ENCODE measurements at places on chromosomes 3 and 15.
A peak's percentile ranks its signal among the peaks of the same experiment; 100 is the strongest.

DNA sequence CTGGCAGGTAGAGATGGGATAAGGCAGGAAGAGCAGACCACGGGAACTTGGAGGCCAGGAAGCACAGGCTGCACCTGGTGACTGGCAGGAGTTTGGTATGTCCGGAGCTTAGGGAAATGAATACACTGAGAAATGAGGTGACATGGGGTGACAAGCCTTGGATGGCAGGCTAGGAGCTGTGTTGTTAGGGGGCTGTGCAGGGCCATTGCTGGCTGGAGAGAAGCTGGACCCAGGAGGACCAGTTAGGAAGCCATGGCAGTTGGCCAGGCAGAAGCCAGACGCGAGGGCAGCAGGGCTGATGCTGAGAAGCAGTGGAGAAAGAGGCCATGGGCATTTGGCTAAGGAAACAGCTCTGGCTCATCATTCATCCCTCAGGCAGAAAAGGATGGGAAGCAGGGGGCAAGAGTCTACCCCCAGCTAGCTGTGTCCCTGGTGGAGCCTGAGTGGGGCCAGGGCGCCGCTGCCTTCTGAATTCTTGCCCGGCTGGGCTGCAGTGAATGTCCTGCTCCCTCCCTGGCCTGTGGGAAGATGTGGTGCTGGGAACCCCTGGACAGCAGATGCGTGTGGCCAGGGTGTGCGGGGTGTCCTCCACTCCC is 255.8 kb downstream of the FAM43A start:
- DNase-seq, result no peak

DNA sequence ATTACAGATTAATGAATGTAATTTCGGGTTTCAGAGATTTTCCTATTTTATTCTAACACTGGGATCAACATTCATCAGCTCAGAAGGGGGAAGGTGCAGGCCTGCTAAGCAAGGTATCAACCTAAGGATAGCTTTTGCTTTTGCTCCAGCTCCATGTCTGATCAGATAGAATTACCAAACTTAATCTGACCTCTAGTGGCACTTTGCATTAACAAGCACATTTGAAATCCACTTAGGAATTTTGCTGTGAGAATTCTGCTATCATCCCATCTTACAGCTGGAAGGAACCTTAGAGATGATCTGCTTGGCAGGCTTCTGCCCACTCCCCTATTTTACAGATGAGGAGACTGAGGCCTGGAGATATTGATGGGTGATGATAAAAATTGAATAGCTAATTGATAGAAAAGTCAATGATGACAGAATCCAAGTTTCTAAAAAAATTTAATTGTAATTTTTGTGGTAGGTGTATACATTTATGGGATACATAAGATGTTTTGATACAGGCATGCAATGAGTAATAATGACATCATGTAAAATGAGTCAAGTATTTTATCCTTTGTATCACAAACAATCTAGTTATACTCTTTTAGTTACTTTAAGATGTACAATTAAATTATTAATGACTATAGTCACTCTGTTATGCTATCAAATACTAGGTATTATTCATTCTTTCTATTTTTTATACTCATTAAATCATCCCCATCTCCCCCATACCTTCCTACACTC is 209.2 kb upstream of the ZPLD1 start:
- DNase-seq, result no peak

GRCh38 chr15:25862472-25863110 is 536 bp downstream of the ATP10A start:
- DNase-seq, result no peak

GRCh38 chr3:102229062-102229655 is 205.7 kb upstream of the ZPLD1 start:
- DNase-seq, result peak; percentile 41

DNA sequence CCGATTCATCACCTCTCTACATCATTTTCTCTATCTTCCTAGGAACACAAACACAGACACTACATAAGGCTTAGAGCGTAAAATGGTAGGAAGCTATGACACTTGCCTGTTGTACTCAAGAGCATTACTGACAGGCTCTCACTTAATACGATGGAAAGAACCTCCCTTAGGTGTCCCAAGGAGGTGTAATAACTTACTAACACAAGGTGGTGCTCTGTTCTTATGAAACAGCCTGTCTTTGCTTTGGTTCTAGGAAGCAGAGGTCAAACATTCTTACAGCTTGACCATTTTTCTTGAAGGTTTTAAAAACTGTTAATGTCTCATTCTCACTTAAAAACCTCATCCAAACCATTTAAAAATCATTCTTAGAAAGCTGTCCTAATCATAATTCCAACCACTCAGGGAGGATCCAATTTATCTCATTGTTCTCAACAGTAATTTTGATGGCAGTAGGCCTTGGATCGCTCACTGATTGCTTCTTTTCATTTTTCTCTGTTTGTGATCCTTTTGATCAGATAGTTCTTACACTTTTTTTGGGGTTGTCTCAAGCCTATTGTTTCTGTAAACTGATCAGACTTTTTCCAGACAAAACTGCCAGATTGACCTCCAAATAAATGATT is 317.8 kb upstream of the AGTR1 start:
- DNase-seq, result no peak

DNA sequence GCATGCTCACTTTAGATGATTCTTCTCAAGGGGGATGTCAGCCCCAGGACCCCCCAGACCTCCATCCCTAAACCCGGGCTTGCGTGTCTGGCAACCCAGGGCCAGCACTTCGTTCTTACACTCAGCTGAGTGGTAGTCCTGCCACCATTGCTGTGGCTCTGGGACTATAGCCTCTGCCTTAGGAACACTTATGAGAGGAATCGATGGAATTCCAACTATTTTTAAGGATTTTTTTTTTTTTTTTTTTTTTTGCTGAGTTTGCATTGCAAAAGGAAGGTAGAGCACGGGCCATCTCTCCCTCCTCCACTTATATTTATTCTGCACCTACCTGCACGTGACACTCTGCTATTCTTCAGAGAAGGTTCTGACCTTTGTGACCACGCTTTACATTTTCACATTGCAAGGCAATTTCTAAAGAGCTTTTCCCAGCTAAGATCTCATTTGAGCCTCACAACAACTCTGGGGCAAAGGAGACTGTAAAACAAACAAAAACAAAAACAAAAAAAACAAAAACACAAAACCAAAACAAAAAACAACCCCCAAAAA is 113.9 kb downstream of the LPP start:
- no peak for DNase-seq

GRCh38 chr15:75508840-75509532 is 57.5 kb upstream of the SIN3A start:
- no peak for DNase-seq

DNA sequence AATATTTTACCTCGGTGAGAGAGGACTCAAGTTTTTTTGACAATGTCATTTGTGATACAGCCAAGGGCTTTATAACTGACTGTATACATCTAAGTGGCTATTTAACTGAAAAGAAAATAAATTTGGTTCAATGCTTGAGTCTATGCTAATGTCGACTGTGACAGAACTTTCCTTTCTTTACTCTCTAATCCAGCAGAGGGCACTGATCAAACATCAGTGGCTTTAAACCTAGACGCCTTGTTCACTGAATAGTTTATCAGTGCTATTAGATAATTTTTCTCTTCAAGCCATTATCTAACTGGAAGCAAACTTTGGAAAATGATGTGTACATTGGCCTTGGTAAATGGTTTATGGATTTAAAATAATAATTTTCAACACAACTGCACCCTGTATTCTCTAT is 285.1 kb downstream of the CHL1 start:
- no peak for DNase-seq

- no peak for DNase-seq
Observed at GRCh38 chr3:81764665-81765064, 3.2 kb upstream of the GBE1 start.

DNA sequence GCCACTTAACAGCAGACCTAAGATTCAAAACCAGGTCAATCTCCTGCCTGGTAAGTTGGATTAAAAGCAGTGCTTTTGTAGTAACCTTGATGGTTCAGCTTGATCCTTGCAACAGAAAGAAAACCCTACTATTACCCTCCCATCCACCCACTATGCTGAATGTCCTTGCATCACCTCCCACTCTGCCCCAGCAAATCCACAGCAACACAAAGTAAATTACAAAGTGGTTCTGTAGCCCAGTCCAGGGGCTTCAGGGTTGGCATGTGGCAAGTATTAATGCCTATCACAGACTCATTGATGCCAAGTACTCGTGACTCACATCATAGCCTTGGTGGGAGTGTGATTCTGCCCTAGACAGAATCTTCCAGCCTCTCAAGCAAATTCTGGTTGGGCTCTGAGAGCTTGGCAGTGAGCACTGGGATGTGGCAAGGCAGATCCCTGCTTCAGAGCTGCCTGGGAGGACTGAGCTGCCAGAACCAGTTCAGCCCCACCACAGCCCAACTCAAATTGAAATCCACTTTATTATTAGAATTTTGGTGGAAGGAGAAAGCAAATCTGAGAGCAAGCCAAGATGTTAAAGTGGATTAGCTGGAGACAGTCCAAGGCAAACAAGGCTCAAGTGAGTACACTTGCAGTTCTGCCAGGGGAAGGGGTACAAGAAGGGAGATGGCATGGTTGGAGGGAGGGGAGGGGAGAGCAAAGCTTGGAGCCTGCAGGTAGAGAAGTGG is 225.8 kb upstream of the UMPS start:
- no peak for DNase-seq

- DNase-seq, result no peak
Observed at GRCh38 chr3:49966233-49966942, 26.4 kb downstream of the RBM6 start.

- DNase-seq, result no peak
Observed at GRCh38 chr3:62192891-62193290, 180.5 kb downstream of the FEZF2 start.

DNA sequence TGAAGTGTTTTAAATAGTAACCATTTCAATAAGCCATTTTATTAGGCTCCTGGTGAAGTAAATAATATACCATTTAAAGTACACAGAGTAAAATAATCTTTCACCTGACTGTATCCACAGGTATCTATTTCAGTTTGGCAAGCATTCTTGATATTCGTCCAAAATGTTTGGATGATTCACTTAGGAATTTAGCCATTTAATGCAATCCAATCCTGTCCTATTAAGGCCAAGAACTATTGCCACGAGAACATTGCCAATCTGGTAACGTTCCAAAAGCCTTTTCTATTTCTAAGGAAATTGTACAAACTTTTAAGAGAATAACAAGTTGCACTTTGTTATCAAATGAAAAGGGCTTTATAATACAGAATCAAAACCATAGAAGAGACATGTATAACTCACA is 209.8 kb upstream of the THRB start:
- DNase-seq, result no peak

- DNase-seq, result no peak
Observed at GRCh38 chr15:33071451-33071850, 123.1 kb downstream of the FMN1 start.

- no peak for DNase-seq
Observed at GRCh38 chr3:159150180-159150579, 348.3 kb downstream of the MFSD1 start.

DNA sequence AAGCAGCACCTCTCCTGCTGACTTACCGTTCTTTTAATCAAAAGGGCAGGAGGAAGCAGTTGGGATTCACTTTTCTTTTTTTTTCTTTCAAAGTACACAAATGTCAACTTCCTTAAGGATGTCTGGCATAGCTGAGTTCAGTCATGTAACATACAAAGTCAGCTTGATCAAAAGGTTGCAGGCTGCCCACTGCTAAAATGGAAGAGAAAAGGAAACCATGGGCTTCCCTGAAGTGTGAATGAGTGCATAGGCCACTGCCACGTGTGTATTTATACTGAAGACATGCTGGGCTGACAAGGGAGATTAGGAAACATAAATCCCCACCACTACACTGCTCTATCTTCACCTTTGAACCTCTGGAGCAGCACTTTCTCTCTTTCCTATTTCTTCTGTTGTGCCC is 312.5 kb downstream of the TIGIT start:
- DNase-seq, result no peak

DNA sequence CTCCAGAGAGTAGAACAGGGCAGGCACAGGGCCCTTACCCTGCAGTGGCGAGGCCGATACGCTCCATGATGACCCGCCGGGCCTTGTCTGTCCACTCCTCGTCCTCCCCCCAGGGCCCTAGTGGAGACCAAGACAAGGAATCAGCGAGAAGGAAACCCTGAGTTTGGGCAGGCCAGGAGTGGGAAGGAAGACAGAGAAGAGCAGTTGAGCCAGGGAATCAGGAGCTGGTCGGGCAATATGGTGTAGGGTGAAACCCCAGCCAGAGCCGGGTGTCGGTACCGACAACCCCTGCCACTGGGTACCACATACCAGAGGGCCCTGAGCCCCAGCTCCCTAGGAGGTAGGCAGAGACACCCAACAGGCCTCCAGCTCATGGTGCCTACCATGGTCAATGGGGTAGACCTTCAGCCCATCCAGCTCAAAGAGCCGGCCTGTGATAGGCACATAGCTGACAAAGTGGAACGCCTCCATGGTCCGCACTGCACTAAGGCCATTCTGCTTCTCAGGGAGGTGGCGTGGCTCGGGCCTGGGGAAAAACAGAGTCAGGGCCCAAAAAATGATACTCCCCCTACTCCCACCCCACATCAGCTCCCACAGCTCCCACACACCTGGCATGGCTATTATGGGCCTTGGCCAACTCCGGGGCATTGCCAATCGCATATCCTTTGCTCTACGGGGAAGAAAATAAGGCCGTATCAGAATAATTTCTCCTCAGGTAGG is 38.0 kb downstream of the SEMA3G start:
- no peak for DNase-seq

DNA sequence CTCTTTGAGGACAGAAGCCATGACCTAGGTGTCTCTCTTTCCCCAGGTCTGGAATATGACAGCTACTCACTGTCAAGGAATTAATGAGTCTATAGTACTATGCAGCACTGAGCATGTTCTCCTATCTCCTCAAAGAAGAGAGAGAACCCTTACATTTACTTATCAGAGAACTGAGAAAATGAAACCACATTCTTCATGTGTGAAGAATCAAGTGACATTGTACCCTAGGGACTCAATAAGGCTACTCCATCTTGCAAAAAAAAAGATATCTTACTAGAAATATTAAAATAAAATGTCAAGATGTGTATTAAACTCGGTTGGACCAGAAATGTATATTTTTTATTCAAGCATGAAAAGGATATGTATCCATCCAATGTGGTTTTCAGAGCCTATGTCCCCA is 133.2 kb upstream of the COL8A1 start:
- DNase-seq, result no peak

- DNase-seq, result peak; percentile 29
Observed at GRCh38 chr15:51750792-51751696, at the start of gene TMOD2. TMOD2 (plus strand) TSS chr15:51751597; CDS start chr15:51766442, 14,845 bp downstream.

- DNase-seq, result no peak
Observed at GRCh38 chr3:4681301-4681700, 188.2 kb downstream of the ITPR1 start.

GRCh38 chr3:195883801-195884200 is 24.6 kb downstream of the TNK2 start:
- DNase-seq, result no peak

DNA sequence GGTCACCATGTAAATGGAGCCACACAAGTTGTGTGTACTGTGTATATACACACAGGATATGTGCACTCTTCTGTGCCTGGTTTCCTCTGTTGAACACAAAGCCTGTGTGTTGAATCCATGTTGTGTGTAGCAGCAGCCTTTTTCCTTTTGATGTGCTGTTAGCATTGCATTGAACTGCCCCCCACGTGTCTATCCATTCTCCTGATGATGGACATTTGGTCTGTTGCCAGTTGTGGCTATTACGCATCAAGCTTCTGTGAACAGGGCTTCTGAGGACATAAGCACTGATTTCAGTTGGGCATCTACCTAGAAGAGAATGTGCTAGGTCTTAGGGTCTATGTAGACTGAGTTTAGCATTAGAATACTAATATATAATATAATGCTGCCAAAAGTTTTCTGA is 77.4 kb downstream of the LSM3 start:
- no peak for DNase-seq

- DNase-seq, result no peak
Observed at GRCh38 chr15:89704411-89704810, 13.8 kb downstream of the WDR93 start.

Data from stimulated activated CD8-positive, alpha-beta memory T cell treated with anti-CD3 and anti-CD28 coated beads, Interleukin-15, amount 100 ng/mL, for 24 hours (primary cell).